ENCODE measurements at places on chromosomes 6 and 20.

GRCh38 chr6:169326067-169326799 lies 72.6 kb upstream of the THBS2 start:
- no peak for DNase-seq

- DNase-seq, result no peak
These were observed 51.5 kb downstream of the PTPRT start for GRCh38 chr20:43138061-43138770.

- DNase-seq, result peak; percentile 82
These were observed 927 bp downstream of the ASXL1 start for GRCh38 chr20:32358883-32359632.

- no peak for DNase-seq
These were observed 241.1 kb upstream of the TSHZ2 start for GRCh38 chr20:52731093-52731492.

GRCh38 chr6:159854959-159855358 lies 35.8 kb upstream of the MAS1 start:
- DNase-seq, result no peak

DNA sequence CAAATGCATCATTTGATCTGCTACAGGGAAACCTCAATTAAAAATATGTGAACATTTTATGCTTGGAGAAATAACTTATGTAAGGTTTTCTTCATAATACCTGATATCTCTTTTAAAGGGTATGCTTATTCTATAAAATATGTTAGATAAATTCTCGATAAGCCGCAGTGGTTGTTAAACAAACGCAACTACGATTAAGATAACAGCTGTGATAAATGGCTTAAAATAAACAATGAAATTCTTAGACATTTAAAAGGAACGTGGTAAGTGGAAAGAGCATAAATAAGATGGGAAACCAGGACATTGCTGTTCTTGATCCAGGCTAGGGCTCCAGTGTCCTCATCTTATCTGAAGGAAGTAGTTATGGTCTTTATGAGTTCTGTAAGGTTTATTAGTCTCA lies 415.9 kb downstream of the CD83 start:
- no peak for DNase-seq

DNA sequence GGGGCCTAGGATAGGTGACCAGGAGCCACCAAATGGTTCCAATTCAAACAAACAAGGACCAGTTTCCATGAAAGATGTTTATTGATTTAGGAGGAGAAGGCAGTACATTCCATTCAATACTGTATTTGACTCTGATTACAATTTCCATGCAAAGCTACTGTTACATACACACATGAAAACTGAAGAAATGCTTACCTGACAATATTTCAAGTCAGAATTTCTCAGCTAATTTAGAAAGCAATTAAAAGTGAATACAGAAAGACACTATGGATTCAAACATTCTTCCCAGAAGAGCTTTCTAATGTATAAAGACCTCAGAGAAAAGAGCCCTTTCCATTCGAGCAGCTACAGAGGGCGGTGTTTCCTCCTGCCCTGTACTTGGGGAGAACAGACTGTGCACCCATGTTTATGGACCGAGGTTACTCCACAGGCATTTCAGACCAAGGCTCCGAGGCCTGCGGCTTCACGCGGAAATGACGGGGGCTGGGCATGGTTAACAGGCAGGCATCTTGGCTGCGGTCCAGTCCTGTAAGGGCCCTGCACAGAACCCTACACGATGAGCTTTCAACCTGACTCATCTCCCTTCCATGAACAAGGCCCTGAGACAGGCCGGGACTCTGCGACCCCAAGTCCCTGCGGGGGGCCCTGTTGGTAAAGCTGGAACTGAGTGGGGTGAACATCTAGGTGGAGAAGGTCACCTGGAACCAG lies 25.7 kb upstream of the TCFL5 start:
- DNase-seq, result no peak

- no peak for DNase-seq
These were observed 40.9 kb downstream of the NCOA7 start for GRCh38 chr6:125831659-125832058.

DNA sequence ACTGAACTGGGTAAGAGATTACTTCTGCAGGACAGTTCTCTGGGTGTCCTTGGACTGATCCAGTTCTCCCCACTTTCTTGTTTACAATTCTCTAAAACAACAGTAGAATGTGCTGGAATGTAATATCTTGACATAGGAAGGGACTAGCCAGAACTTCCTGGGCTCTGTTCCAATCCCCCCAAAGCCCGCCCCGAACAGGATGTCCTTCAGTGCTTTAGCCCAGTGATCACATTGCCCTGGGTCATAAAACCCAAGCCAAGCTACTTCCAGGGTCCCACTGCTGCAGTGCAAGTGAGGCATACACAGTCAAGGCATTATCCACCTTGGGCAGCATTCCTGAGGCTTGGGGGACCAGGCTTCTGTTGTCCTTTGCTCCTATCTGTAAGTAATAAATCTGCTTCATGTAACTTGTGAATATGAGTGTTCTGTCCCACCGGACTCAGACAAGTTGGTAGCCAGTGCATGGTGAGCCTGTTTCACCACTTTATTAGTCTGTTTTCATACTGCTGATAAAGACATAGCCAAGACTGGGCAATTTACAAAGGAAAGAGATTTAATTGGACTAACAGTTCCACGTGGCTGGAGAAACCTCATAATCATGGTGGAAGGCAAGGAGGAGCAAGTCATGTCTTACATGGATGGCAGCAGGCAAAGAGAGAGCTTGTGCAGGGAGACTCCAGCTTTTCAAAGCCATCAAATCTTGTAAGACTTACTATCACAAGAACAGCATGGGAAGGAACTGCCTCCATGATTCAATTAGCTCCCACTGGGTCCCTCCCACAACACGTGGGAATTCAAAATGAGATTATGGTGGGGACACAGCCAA lies 23.5 kb downstream of the FITM2 start:
- no peak for DNase-seq

- DNase-seq, result no peak
These were observed 94.3 kb downstream of the EDN1 start for GRCh38 chr6:12384357-12384912.

GRCh38 chr6:121460170-121460569 lies 24.7 kb downstream of the GJA1 start:
- DNase-seq, result no peak

DNA sequence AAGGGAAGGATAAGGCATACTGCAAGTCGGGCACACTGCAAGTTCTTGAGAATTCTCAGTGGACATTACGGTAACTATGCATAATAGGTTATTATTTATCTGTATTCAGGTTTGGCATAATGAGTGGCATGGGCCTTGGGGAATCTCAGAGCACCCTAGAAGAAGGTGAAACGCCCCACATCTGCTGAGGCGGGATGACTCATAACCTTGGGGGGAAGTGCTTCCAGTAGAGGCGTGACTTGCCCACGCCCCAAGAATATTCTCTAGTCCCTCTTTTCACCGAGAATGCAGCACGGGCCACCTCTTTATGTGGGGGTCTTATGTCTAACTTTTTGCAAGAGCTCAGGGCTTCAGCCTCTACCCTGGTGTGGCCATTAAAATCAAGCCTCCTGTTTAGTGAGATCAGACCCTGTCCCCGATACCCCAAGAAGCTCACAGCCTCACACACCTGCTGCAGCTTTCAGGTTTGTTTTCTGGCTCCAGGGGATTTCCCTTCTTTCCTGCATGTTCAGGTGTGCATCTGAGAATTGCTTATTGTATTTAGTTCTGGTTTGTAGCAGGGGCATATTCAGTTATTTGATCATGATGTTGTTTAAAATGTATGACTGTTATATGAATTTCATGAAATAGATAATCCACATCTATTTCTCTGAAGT lies 19.1 kb downstream of the ZFP64 start:
- peak; percentile 56 for DNase-seq

DNA sequence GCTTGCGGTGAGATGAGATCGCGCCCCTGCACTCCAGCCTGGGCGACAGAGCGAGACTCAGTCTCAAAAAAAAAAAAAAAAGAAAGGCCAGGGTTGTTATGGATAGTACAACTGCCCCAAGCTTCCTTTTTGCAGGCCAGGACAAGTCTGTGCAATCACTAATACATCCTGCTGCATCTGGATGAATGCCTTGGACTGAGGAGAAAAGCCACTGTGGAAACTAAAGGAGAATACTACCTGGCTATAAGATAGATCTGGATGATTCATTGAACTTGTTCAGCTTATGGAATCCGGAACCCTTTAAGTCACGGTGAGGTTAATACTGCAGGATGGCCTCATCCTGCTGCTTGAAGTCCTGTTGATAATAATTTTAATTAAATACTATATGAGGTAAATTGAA lies 278.2 kb downstream of the TFAP2A start:
- DNase-seq, result no peak

- no peak for DNase-seq
These were observed 145.9 kb downstream of the SYCP2 start for GRCh38 chr20:59787538-59787890.

GRCh38 chr6:104711371-104711770 lies 148.3 kb downstream of the HACE1 start:
- no peak for DNase-seq

GRCh38 chr20:23340524-23340923 lies 10.1 kb upstream of the NXT1 start:
- DNase-seq, result no peak

DNA sequence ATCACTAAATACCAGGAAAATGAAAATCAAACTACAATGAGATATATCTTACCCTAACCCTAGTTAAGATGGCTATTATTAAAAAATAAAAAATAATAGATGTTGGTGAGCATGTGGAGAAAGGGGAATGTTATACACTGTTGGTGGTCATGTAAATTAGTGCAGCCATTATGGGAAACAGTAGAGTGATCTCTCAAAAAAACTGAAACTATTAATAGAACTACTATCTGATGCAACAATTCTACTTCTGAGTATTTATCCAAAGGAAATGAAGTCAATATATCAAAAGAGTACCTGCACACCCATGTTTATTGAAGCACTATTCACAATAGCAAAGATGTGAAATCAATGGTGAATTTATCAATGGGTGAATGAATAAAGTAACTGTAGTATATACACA lies 48.6 kb downstream of the HLA-A start:
- no peak for DNase-seq

DNA sequence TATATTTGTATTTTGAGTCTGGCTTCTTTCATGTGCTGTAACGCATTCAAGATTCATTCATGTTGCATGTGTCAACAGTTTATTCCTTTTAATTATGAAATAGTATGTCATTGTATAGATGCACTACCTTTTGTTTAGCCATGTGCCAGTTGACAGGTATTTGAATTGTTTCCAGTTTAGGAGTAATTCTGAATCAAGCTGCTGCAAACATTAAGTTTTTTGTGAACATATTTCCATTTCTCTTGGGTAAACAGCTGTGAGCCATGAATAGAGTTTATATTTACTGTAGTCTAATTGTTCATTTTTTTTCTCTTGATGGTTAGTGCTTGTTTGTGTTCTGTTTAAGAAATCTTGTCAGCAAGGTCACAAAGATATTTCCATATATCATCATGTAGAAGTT lies 142.4 kb upstream of the RIPOR2 start:
- no peak for DNase-seq

DNA sequence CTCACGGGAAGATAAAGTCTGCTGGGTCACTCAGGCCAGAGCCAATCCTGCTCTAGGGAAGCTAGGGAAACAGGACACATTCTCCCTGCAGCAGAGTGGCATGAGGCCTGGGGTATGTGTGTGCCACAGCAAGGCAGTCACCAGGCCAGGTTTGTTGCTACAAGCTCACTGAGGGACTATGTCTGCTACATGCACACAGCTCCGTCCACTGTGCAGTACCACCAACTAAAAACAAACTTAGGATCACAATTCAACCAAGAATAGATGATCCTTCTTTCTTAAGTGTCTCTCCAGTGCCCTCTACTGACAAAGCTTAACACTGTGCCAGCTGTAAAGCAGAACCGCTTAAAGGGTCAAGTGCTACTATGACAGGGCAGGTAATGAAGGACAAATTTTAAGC lies 192.5 kb downstream of the PTPRK start:
- DNase-seq, result peak; percentile 9

DNA sequence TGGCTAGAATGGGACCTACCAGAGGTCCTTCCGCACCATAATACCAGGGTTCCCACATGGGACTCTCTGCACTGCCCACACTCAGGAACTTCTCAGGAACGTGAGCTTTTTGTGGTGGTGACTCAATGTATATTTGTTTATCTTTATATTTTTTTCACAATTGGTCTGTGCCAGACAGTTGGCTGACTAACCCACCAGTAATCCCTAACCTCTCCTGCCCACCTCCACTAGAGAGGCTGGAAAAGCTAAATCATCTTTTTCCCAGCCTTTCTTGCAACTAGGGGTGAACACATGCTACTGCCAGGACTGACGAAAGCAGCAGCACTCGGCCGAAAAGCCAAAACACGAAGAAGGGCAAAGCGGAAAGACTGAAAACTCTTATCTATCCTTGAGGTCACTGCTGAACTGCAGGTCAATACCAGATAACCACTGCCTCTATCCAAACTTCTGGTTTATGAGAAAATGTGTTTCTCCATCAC lies 112.9 kb downstream of the TRERF1 start:
- DNase-seq, result no peak

- peak; percentile 59 for DNase-seq
These were observed 12.3 kb downstream of the HMGN4 start for GRCh38 chr6:26550250-26550993.

- peak; percentile 64 for DNase-seq
These were observed 1.1 kb downstream of the CITED2 start for GRCh38 chr6:139373154-139373927.

GRCh38 chr6:111231090-111231459 lies 143.8 kb downstream of the SLC16A10 start:
- DNase-seq, result no peak

- no peak for DNase-seq
These were observed 4.5 kb upstream of the SIRPA start for GRCh38 chr20:1890469-1891262.

DNA sequence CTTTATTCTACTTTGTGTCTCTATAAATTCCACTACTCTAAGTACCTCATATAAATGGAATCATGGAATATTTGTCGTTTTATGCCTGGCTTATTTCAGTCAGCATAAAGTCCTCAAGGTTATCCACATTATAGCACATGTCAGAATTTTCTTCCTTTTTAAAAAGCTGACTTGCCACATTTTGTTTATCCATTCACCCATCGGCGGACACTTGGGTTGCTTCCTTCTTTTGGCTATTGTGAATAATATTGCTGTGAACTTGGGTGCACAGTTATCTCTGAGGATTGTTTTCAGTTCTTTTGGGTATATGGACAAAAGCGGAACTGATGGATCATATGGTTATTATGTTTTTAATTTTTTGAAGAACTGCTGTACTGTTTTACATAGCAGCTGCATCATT lies 39.1 kb upstream of the ME1 start:
- DNase-seq, result no peak

- DNase-seq, result no peak
These were observed 147.5 kb downstream of the PHF3 start for GRCh38 chr6:63783096-63783495.
